ENCODE measurements at places on chromosomes 13 and 19.

- DNase-seq = no peak
These were observed 197.8 kb downstream of the NALCN start for GRCh38 chr13:101218484-101218883.

DNA sequence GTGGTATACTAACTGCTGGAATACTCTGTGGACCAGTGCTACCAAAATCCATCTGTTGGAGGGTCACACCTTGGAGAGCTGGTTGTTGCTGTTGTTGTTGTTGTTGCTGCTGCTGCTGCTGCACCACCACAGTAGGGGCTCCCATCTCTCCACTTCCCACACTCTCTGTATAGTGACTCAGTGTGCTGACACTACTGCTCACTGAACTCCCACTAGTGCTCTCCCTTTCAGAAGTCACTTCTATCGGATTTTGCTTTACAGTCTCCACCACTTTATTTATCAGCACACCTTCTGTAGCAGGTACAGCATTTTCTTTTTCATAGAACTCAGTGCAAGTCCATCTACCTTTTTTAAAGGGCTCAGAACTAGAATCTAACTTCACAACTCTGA, 1.7 kb downstream of the TSC22D1 start:
- DNase-seq = no peak

DNA sequence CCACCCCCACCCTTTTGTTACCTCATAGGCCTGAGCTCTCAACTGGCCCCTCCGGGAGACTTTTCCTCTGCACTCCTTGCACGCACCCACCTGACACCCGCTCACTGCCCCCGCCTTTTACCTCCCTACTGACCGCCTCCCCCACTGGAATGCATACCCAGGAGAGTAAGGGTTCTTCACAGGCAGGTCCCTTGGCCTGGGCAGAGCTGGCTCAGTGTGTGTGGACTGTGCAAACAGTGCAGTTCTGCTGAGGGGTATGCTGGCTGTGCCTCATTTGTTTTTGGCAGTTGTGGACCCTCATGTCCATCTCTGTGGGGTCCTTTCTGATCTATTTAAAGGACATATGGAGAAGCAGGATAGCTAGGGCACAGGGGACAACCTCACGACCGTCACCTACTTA, 5.0 kb downstream of the ZSCAN18 start:
- DNase-seq = no peak

DNA sequence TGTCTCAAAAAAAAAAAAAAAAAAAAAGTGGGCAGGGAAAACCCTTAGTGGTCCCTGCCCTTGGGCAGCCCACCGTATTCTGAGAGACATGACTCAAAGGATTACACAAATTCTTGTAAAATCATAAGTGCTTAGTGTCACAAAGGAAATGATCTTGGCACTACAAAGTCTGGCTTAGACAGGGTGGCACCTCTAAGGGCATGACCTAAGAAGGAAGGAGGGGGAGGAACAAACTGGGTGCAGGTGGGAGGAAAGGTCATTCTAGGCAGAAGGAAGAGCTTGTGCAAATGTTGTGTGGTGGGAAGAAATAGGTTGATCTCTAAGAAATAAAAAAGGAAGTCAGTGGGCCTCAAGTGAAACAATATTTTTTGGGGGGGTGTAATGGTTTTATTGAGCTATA, 10.4 kb downstream of the PNPLA6 start:
- no peak for DNase-seq

DNA sequence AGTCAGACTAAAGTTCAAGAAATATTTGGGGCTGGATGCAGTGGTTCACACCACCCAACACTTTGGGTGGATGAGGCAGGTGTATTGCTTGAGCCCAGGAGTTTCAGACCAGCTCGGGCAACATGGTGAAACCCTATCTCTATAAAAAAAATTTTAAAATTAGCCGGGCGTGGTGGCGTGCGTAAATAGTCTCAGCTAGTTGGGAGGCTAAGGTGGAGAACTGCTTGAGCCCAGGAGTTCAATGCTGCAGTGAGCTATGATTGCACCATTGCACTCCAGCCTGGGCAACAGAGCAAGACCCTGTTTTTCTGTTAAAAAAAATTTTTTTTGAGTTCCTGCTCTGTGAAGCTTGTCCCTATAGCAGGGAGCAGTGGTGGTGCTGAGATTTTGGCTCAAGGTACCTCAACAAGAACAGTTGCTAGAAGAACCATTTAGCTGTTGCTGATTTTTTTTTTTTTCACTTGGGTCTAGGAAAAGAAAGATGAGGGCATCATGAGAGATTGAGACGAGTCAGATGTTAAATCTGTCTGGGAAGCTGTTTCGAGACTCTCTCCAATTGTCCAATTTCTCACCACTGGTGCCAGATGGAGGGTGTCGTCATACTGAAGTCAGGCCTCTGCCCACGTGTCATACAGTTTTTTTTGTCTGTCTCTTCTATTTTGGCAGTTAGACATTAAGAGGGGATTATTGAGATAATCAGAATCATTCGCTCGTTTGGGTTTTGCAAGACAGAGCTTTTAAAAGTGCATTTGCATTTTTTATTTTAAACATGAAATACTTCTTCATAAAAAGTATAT, 3.7 kb downstream of the SLC25A42 start:
- no peak for DNase-seq

DNA sequence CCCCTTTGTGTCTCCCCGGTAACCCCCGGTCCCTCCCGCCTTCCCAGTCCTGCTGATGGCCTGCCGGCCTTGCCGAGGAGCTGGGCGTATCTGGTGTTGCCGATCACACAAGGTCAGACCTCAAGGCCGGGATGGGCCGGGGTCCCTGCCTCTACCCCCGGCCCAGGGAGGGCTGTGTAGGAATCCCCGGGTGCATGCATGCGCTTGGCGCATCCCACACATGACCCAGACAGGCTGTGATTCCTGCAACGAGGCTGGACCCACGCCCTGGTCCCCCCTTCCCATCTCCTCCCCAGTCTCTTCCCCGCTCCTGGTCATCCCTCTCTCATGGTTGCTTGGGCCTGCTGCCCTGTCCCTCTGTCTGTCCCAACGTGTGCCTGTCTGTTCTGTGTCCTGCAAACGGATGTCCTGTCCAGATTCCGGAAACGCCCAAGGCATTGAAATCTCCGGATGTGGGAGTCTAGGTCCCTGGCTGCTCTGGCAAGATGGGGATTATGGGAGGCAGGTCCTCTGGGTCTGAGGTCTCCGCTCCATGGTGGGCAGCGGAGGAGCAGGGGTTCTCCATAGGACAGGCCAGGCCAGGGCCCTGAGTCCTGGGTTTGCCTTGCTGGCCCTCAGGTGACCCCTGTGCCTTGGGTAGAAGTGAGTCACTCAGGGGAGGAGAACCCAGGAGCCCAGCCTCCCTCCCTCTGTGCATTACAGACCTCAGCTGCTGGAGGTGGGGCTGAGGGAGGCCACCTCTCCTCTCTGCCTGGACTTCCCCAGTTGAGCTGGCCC, 1.6 kb downstream of the PKN1 start:
- no peak for DNase-seq

GRCh38 chr19:36797786-36798108, 25.1 kb upstream of the ZNF850 start:
- no peak for DNase-seq

GRCh38 chr19:10854350-10855089, 6.3 kb downstream of the C19orf38 start:
- DNase-seq = no peak

- DNase-seq = no peak
These were observed 48.4 kb downstream of the CAB39L start for GRCh38 chr13:49395451-49395865.

DNA sequence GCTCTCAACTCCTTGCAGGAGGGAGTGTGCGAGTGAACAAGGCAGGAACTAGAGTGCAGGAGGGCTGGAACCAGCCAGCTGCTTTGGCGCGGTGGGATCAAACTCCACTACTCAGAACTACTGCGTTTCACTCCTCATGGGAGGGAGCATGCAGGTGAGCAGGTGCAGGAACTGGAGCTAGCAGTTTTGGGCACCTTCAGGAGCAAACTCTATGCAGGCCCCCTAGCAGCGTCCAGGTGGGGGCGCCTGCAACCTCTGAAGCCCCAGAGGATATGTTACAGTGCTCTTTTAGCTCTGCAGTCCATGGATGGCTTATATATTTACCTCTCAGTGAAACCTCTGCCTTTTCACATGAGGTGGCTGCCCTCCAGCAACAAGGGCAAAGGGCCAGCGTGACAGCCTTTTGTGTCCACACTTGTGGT, 1303.4 kb downstream of the PCDH9 start:
- no peak for DNase-seq

DNA sequence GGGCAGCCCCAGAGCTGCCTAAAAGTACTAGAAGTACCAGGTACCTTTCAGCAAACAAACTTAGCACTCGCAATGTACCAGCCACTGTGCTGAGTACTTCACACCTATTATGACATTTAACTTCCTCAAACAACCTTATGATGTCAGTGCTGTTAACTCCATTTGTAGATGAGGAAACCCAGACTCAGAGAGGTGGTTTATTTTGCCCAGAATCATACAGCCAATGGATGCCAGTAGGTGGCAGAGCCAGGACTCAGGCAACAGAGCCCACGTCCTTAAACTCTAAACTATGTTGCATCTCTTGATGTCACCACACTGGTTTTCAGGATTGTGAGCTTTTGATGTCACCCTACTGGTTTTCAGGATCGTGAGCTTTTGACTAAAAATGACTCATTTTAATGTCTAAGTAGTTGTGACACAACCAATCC, 78.9 kb downstream of the FLT1 start:
- peak; percentile 9 for DNase-seq

DNA sequence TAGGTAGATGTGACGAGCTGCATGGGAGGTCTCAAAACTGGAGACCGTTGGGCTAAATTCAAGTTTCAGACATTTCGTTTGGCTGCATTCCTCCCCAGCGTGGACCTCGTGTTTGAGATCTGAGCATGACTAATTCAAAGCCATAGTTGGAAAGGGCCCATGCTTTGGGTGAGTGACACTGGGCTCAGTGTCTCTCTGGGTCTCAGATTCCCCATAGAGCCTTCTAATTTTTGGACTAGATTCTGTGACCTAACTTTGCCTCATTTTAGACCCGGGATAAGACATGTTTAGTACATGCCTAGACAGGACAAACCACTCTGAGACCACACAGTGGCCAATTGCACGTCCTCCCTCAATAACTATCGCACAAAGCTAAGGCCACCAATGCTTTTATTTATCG, 16.6 kb downstream of the CKM start:
- DNase-seq = no peak

DNA sequence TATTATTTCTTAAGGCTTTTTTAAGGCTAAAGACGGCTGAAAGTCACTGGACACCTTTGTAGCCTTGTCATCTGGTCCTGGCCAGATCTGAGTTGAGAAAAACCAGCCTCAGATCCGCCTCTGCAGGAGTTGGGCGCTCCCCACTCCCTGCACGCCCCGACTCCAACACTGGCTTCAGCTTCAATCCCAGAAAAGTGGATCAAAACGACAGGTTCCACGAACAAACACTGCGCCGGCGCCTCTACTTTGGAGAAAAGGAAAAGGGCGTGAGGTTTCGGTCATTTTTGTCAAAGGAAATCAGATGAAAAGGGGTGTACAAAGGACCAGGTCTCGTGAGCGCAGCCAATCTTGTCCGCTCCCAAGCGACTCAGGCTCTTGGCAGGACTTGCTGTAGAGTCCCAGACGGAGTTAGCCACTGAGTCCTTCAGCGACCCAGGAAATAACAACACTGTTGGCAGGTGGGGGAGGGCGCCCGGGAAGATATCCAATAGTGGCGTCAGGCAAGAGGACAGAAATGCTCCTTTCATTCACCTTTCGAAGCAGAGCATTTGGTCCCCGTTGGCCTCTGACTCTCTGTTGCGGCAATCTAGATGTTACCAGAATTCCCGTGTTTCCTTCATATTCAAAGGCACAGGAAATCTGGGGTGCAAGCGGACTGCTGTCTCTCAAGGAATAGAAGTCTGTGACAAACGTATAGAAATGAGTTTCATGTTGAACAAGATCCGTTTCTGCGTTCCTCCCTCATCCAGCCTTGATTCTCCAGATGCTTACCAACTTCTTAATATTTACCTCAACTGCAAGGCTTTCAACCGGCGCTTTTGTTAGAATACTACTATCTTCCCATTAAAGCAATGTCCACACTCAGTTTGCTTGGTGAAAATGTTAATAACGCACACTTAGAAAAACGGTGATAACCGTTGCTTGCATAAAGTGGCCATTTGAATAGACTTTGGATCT, 1.8 kb upstream of the CCNA1 start:
- DNase-seq = no peak

DNA sequence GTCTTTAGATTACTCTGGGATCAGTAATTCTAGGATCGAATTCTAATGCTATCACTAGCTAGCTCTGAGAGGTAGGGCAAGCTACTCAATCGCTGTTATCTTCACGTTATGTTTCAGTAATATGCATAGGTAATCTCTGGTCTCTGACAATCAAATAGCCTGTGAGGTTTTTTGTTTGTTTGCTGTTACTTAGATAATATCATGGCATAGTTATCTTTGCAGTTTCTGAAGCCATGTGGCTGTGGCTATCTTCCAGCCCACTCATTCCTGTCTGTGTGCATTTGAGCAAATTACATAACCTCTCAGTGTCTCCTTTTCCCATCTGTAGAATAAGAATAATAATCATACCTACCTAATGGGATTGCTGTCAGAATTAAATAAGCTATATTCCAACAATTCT, 330.2 kb downstream of the PCDH9 start:
- DNase-seq = no peak

- no peak for DNase-seq
These were observed 245.3 kb upstream of the HTR2A start for GRCh38 chr13:47142105-47142504.

DNA sequence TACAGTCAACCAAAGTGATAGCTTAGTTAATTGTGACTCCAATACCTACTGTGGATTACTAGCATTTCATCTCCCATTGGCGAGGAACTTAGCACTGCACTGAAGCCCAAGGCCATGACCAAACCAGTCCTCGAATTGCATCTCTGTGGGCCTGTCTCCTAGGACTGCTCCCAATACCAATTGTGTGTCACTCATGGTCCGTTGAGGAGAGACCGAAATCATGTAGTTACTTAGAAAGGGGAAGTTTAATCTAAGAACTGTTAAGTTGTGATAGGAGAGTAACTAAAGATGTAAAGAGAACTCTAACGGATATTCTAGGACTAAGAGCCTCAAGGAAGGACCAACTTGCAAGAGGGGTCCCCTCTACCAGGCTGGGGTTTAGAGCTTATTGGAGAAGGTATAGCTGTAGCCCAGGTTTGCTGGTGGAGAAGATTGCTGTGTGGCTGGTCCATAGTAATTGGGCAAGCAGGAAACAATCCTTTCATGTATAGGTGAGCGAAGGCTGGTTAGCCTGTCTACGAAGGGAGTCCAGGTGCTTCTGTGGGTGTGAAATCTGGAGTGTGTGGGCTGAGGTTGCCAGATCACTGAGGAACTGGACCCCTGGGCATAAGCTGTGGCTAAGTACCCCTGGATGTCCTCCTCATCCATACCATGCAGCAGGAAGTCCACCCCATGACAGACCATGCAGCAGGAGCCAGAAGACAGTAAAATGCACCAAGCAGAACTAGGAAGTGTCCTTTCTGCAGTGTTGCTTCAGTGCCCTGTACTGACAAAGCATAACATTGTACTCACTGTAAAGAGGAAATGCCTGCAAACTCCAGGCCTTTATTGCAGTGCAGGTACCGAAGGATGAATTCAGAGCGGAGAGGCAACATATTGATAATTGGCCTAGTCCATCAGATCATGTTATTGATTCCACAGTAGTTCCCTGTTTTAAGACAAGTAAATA, 30.8 kb downstream of the DNAJC3 start:
- DNase-seq = no peak

GRCh38 chr13:48531416-48532255, 1.2 kb downstream of the RCBTB2 start:
- peak; percentile 27 for DNase-seq

- no peak for DNase-seq
These were observed 188.5 kb upstream of the ARGLU1 start for GRCh38 chr13:106756446-106756845.

Measured in GM12865 (cell line).